Stimulated activated CD4-positive, alpha-beta T cell treated with anti-CD3 and anti-CD28 coated beads, Interleukin-15, amount 100 ng/mL, for 24 hours (primary cell): ENCODE measurements at places on chromosomes 3 and 15.

- no peak for DNase-seq
These were observed 36.0 kb downstream of the MCF2L2 start for GRCh38 chr3:183392186-183393034.

DNA sequence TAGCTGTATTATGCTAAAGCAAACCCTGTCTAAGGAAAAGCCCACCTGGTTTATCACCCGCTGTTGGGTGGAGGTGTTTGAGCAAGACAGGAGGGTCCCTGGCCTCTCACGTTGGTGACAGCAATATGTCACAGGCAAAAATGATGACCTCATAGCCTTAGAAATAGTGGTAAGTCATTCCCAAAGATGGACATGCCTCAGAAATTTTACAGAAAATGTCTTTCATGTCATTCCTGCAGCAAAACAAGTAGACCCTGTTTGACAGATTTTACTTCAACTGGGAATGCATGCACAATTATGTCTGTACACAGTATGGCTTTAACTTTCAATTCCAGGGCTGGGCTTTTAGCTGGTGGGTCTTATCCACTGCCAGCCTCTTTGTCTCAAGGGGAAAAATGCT lies 362.3 kb upstream of the C2CD4B start:
- no peak for DNase-seq

GRCh38 chr3:84223512-84223911 lies 735.3 kb upstream of the CADM2 start:
- DNase-seq = no peak

GRCh38 chr3:38454884-38455638 lies 1.4 kb downstream of the ACVR2B start:
- peak; percentile 60 for DNase-seq

- DNase-seq = no peak
These were observed 37.0 kb upstream of the LMCD1 start for GRCh38 chr3:8464668-8465067.

DNA sequence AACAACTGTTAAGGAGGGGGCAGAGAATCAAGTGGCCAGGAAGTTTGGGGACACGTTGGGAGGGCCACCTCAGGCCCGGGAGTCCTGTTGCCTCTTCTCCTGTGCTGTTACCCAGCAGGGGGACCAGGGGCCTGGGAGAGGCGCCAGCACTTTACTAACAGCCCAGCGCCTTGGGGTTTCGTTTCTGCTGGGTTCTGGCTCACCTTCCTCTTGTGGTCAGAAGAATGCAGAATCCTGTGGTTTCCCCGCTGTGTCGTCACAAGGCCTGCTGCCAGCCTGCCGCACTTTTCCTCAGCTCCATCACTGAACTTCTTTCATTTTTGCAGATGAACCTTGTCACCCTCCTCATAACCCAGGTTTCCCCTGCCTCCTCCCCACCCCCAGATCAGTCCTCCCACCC lies 67.7 kb downstream of the SLC30A4 start:
- DNase-seq = peak; percentile 84

DNA sequence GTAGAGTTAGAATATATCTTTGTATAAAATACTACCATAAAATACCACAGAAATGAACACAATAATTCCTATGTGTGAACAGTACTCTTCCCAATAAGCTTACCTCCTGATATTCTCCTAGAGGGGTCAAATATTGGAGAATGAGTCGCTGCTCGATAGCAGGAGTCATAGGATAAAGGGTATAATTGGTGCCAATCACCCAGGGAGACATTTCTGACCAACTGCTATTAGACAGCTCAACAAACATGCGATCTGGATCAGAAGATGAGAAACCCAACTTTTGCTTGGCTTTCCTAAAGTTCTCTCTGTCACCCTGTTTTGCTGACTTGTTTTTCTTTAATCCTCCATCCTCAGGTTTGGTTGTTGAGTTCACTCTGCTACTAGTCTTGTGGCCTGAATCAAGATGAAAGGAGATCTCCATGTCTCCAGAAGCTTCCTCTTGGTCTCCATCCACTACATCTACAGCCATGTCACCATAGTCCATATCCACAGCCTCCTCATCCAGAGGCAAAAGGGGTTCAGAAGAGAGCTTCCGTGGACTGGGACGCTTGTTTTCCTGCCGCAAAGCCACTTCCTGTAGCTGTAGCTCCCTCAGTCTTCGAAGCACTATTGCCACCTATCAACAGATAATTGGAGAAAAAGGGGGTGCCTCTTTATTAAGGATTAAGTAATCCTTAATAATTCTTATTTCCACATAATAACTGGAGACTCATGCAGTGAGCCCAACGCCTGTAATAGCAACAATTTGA lies 50.4 kb downstream of the RBM15B start:
- no peak for DNase-seq

GRCh38 chr15:32781781-32782180 lies 64.0 kb downstream of the GREM1 start:
- DNase-seq = no peak

DNA sequence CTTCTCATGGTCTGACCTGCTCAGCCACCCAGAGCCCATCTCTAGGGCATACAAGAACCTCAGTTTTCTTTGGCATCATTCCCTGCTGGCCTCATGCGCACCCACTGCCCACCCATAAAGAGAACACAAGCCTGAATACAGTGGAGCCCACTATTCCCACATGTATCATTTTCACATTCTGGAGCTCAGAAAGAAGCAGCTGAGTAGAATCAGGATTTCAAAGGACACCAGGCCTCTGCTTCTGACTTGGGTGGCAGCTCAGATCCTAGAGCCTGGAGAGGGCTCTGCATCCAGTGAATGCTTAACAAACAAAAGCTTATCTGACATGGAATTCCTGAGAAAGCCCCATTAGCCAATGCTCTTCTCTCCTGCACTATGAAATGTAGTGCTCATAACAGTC lies 34.7 kb downstream of the RBP2 start:
- DNase-seq = no peak

- DNase-seq = no peak
These were observed 36.6 kb downstream of the GATM start for GRCh38 chr15:45341790-45342189.
